Lung microvascular endothelial cell (primary cell): ENCODE measurements at places on chromosomes 6 and 20. TPM values are rescaled to one million over a fixed set of nuclear protein-coding genes. Genes with fewer than 3 reads are reported as not detected.
A peak's percentile ranks its signal among the peaks of the same experiment; 100 is the strongest.

DNA sequence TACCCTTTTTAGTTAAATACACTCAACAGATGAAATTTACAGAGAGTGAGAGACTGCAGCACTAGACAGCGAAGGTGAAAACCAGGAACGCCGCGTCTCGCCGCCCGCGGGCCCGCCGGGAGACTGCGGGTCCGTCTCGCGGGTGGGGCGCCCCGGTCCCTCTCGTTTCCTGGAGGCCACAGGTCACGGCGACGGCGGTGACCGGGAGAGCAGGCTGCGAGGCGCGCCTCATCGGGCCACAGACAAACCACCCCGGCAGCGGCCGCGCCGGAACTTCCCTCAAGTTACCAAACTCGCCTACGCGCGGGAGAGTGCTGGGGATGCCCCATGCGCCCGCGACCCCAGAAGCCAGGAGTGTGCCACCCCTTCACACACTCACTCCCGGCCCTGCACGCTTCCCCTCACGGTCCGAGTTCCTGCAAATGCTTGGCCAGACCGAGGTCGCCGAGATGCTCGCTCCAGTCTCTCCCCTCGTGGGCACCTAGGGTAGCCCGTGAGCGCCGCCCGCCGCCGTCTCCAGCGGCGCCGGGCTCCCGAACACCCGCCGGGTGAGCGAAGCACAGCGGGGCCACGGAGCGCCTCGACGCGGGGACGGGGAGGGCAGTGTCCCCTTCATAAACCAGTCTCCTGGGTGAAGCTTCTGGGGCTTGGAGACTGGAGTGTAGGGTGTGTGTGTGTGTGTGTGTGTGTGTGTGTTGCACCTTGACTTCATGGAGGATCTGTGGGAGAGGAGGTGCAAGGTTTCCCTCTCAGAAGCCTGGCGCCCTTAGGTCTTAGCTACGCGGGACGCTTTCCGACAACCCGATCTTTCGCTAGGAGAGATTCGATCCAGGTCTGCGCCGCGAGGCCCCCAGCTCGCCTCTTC lies 1.4 kb downstream of the BACH2 start:
- DNase-seq: peak; percentile 66

DNA sequence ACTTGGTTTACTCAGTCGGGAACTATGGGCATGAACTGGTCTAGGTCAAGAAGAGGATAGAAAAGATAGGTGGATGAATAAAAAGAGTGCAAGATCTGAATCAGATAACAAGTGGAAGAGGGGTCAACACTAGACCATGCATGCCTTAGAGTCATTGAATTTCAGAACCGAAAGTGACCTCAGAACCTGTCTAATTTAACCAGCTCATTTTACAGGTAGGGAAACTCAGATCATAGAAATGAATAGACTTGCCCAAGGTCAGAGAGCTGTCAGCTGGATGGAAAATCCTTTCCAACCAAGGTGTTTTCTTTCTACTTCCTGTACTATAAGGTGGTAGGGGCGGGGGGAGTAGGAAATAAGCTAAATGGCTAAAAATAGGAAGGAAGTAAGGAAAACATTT lies 121.4 kb upstream of the ADGRF1 start:
- DNase-seq: no peak

GRCh38 chr6:15266423-15266996 lies 20.6 kb downstream of the JARID2 start:
- DNase-seq: peak; percentile 56

DNA sequence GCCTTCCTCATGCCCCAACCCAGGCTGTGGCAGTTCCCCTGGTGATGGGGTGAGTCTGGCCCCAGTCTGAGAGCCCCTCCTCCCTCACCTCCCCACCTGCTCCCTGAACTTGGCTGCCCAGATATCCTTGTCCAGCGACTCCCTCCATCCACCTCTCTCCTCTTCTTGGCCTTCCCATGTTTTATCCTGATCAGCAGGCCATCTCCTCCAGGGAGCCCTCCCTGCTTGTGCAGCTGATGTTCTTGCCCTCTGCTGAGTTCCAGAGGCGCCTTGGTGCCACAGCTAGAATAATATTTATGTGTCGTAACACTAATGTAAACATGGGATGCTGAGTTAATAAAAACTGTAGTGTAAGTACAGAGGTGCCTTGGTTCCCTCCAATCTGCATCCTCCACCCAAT lies 10.4 kb upstream of the IP6K3 start:
- DNase-seq: no peak

DNA sequence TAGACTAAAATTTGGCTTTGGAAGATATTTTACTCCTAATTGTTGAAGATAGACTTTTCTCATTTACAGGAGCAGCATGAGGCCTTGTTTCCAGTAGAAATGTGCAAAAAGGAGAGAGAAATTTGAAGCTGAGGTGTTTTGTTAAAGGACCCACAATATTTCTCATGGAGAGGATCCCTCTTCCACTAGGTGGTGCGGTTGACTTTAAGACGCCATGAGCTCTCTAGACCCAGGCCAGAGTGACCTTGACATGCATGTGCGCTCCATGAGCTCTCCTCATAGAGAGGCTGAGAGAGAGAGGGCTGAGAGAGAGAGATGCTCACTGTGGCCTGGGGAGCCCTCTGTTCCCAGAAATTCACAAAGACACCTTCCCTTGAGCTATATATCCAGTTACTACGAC lies 861.2 kb upstream of the EYS start:
- DNase-seq: no peak

DNA sequence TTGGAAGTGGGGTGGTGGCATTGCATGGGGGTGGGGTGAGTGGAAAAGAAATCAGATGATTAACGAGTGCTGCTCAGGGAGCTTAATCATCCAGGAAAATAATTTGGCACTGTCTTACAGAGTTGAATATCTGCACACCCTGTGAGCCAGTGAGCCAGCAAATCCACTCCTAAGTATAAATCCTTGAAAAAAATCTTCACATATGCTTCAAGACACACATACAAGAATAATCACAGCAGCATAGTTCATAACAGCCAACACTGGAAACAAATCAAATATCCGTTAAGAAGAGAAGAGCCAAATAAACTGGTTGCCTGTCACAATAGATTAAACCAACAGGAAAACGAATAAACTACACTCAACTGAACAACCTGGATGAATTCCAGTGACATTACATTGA lies 62.8 kb downstream of the SAMD3 start:
- peak; percentile 10 for DNase-seq

DNA sequence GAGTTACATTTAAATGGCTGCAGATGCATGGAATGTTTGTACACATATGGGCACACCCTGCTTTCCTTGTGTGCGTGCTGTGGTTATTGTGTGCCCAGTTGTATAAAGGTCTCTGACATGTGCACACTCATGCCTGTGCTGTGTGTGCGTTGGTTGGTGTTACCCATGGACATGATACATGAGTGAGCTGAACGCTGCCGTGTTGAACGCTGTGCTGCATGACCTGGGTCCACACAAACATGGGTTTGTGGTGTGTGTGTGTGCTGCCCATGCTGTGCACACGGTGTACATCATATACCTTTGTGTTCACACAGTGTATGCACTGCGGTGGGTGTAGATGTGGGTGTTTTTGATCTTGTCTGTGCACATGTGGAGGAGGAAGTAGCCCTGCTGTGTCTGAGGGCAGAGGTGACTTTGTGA lies 54.4 kb downstream of the TOX2 start:
- no peak for DNase-seq

DNA sequence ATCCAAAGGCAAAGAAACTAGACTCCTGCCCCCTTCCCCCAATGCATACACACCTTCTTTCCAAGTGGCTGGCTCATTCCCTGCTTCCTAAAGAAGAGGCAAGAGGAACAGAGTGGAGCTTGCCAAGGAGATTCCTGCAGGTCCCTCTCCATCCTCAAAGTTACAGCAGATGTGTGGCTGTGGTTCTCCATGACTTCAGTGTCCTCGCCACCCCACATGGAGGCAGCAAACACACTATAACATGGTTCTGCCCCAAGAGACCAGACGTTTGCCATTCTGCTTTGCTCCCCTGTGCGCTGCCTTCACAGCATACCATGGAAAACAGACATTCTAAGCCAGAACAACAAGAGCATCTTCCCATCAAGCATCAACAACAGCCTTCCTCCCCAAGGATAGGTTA lies 84.4 kb downstream of the BACH2 start:
- DNase-seq: no peak

DNA sequence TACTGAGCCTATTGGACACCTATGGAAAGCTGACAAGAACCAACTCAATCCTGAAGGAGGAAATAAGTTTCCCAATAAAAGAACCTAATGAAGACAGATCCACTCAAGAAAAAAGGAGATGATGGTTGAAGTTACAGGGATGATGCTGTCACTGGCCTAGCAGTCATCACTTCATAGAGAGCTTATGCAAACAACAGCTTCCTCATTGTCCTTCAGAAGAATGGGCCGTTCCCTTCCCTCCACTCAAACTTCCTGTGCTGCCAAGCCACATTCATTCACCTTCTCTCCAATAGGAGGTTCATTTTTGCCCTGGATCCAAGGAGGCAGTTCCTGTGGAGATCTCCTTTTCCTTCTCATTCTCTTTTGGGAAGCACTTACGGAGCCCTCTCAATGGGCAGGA lies 13.8 kb upstream of the PM20D2 start:
- no peak for DNase-seq

- DNase-seq: no peak
Observed at GRCh38 chr6:28709478-28710349, 184.0 kb downstream of the GPX5 start.

Gene C6orf163
- 0.44 and 0.79 TPM in 2 replicates for total RNA-seq

Gene C6orf58
- total RNA-seq: not detected in 2 replicates

Gene TRIM26
- total RNA-seq: 19.4 and 24.2 TPM in 2 replicates

Gene FRK
- total RNA-seq: under 0.01 TPM in 2 replicates

Gene MYB
- not detected in 2 replicates for total RNA-seq

Gene PTCHD4
- total RNA-seq: 5.0 and 12.4 TPM in 2 replicates

Gene TRIM15
- total RNA-seq: not detected in 2 replicates

Gene DEFB124
- total RNA-seq: not detected in 2 replicates
